ENCODE measurements at places on chromosomes 3 and 15.

GRCh38 chr3:120983841-120984240 is 75.8 kb downstream of the STXBP5L start:
- DNase-seq: no peak

DNA sequence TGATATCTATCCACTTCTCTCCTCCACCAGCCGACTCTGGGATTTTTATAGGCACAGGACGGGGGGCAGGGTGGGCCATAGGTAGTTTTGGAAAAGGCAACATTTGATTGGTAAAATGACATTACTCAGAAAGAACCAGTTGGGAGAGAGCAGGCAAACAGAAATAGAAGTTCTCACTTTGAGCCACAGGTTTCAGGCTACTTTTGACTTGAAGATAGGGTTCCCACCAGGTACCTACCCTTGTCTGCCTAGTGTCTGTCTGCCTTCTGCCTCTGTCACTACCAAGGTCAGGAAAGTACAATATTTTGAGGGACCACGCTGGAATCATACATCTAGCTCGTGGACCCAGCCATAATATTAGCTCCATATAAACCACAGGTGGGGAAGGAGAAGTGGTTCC is 412.9 kb upstream of the GRM7 start:
- DNase-seq: no peak

- DNase-seq: no peak
These were observed 74.9 kb downstream of the NBEAL2 start for GRCh38 chr3:47054412-47054811.

DNA sequence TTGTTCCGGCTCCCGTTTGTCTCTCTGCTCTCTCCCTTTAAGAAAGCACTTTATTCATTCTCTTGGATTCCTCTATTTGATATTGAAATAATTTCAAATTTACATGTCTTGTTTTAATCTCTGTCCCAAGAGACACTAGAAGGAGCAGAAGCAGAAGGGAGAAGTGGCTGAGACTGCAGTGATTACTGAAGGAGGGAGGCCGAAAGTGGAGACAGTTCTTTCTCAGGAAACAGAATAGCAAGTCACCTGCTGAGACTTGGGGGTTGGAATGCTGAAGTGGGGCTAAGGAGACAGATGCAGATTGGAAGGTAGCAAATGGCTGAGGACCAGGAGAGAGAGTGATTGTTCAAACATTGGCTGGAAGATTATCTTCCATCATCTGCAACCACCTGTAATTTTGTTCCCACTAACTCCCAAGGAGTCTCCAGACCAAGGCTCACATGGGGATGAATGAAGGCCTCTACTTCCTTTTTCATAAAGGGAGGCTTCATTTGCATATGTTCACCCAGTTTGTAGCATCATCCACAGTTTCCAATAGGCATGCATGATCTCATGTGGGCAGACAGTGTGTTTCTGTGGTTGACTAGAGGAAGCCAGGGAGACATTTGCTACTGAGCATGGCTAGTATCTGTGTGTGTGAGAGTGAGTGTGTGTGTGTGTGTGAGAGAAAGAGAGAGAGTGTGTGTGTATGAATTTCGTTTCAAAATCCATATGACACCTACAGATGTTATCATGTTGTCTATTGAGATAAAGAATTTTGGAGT is 24.0 kb downstream of the LTF start:
- DNase-seq: no peak

DNA sequence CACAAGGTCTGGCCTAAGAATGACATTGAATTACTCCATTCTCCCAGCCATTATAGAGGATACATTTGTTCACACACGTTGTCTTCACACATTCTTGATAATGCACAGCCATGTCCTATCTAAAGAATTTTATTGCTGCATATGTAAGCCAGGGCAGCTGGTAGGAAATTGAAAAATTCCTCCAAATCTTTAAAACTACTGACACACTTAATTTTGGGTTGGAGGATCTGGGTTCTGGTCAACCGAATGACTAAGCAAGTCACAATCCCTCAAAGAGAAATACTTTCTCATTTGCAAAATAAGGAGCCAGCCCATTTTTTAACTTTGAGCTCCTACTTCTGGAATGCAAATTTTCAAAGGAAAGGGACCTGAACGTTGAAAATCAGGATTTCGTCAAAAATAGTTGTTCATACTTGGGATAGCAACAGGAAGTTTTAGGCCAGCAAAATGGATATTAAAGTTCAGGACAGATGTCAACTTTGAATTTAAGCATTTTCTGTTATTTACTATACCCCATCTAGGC is 638.3 kb downstream of the NTRK3 start:
- DNase-seq: no peak

- DNase-seq: no peak
These were observed 319.2 kb downstream of the ZNF621 start for GRCh38 chr3:40843851-40844548.

- no peak for DNase-seq
These were observed 199.6 kb upstream of the CBLB start for GRCh38 chr3:106068381-106068780.

DNA sequence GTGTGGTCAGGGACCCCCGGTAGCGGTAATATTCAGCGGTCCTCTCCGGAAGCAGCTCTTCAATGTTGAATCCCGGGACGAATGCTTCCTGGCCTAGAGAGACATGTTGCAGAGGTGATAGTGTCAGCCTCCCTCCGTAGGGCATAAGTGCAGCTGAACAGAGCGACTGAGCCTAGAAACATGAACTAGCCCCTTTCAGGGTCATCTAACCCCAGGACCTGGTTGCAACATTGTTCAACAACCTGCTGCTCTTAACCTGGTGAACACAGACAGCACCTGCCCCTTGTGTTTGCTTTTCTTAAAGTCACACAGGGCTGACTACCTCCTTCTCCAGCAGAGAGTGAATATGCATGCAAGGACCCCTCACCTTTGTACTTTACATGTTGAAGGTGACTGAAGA is 41.3 kb downstream of the CA12 start:
- DNase-seq: no peak

DNA sequence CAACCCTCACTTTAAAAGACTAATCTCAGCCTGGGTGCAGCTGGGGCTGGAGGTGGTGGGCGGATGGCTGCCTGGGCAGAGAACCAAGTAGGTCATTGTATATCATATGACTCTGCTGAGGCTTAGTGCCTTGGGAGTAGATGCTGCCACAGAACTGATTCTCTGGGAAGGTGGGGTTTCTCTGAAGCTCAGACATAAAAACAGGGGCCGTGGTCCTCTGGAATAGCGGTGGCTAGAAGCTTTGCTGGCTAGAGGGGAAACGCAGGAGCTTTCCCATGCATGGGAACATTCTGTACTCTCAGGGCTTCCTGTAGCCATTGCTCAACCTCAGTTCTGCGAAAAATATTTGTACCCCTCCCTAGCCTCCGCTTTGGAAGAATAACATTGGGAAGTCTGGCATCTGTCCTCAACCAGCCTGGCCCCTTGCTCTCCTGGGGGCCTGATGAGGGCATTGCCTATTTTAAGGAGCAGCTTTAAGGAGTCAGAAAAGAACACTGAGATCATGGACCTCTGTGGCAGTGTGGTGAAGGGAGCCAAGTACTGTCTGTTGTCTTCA is 14.7 kb downstream of the TIMP4 start:
- no peak for DNase-seq

DNA sequence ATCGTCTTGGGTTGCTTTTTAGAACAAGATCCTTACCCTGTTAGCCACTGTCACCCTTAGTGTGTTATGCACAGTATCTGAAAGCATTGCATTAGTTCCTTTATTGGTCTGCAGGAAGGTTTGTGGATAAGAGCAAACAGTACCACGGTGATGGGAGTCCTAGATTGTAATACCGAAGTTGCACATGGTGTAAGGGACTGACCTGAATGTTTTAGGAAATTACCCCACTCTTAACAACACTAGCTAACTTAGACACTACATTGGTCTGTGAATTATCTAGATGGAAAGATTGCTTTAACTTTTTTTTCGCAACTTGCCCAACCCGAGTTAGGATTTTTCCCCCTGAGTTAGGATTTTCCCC is 1.3 kb downstream of the STT3B start:
- DNase-seq: peak; percentile 16

DNA sequence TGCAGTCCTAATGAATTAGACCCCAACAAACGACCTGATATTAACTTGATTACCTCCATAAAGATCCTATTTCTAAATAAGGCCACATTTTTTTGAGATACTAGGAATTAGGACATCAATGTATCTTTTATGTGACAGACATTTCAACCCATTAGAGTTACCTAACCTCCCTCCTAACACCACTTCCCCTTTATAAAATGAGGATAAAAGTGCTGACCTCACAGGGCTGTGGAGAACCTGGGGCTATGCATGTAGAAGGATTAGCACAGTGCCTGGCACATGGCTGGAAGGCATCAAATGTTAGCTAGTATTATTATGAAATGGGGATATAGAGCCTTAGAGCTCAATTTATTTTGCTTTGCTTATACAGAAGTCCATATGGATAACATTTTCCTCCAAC is 53.5 kb upstream of the LRRN1 start:
- no peak for DNase-seq

DNA sequence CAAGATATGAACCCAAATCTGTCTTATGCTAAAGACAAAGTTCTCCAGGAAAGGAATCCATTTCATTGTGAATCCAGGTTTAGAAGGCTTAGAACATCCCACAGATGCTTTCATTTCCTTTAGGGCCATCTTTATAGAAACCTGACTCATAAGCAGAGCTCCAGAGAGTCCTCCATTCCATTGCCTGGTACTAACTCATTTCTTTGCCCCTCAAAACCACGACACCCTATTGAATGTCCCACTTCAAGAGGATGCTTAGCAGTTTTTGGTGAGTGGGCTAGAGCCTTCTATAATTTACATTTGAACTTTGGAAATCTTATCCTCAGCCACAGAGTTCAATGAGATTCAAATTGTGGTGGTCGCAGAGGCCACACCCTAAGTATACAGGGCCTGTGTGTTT is 325.0 kb downstream of the NTRK3 start:
- DNase-seq: no peak

GRCh38 chr3:121834157-121834670 is 646 bp downstream of the IQCB1 start:
- peak; percentile 25 for DNase-seq

DNA sequence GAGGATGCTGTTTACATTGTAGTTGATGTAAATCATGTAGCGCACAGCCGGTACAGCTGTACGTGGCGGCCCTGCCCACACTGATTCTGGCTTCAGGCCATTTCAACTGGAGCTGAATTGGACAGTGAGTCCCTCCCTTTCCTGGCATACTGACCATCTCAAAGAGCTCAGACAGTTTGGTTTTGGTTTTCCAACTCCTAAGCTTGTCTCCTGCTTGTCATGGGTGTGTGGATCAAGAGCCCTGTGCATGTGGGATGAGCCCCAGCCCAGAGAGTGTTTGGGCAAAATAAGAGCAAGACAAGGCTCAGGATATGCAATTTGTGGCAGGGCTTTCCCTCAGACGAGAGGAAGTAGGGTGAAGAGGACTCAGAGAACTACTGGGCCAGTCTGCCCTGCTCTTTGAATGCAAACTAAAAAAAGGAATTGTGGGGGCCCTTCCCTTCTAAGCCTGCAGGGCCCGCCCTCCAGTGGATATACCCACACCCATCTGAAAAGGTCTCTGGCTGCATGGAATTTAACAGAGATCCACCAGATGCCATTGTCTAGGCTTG is 13.3 kb downstream of the ITGA11 start:
- no peak for DNase-seq

DNA sequence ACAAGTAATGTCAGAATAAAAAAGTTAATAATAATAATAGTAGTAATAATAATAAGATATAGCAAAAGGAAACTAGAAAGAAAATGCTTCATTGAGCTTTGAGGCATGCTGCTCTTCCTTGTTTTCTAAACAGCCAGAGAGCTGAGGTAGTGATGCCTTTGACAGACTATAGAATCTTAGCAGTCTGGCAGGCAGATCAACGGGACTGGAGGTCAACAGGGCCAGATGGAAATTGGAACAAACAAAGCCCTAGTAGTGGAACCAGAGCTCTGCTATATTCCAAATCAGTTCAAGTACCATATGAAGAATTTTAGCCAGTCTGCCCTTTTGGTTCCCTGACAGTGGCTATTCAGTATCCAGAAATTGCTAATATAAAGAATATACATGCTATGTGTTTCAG is 278.6 kb downstream of the NLGN1 start:
- DNase-seq: no peak

DNA sequence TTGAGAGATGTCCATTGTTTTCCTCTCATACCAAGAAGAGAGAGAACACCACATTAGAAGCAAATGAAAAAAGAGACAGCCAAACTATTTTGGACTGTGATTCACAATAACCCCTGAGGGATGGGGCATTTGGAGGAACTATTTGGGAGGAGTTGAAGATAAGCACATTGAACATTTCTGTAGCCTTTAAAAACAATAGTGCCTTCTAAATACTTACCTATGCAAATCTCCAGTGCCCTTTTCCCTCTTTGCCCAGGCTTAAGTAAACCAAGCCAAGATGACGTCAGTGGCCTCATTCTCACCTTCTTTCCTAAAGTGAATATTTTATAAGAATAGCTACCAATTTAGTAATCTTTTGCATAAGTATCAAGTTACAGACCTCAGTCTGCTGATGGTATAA is 89.7 kb upstream of the COL8A1 start:
- DNase-seq: no peak

- DNase-seq: no peak
These were observed 16.9 kb upstream of the NLGN1 start for GRCh38 chr3:173380681-173381080.

DNA sequence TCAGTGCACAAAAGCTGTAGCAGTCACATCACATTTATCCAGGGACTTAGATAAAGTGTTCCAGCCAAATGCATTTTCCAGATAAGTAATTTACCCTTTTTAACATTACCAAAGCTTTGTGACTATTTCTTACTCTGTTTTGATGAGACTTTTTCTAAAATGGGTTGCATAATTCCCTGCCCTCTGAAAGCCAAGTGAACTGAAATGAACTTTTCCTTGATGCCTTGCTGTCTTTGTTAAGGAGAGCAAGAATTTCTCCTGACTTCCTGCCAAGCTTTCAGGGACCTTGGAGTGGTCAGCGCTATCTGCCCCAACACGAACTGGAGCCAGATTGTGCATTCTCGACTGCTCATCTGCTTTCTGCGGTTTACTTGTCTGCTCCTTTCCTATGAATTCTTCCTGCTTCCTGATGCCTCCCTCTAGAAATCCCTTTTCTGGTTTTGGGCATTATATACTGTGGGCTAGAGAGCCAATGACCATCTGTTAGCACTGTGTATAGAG is 34.8 kb downstream of the EIF4E3 start:
- no peak for DNase-seq

DNA sequence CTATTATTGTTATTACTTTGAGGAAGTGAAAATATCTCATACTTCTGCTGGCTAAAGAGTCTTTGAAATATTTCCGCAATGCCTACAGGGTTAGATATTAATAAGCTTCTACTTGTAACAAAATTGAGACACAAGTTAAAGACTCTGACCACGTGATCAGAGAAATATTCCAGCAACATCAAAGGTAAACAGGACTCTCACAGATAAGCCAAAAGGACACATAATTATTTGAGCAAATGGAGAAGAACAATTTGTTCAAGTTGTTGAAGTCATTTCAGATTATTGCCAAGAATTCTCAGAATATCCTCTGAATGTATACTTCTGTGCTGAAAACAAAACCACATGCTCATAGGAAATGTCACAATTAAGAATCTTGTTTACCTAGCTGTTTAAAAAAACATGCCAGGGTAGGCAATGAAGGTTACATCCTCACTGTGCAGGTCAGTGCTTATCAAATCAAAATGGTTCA is 225.8 kb upstream of the ALCAM start:
- DNase-seq: no peak
